Activated naive CD4-positive, alpha-beta T cell treated with anti-CD3 and anti-CD28 coated beads, Interleukin-2, amount 10 ng/mL, durations not matched to agents 5 hours and 36 hours (primary cell): ENCODE measurements at places on chromosomes 3 and 15. TPM values are rescaled to one million over a fixed set of nuclear protein-coding genes. Genes with fewer than 3 reads are reported as not detected.

The SLC22A14 gene
- total RNA-seq = not detected

The MOBP gene
- not detected for total RNA-seq

The FSIP1 gene
- 0.36 TPM for total RNA-seq

The ADGRG7 gene
- not detected for total RNA-seq

The SPTBN5 gene
- total RNA-seq = 2.3 TPM

The C3orf49 gene
- not detected for total RNA-seq

The WDR53 gene
- 17.3 TPM for total RNA-seq

The SACM1L gene
- total RNA-seq = 73.1 TPM

The ALPK3 gene
- 0.22 TPM for total RNA-seq

The STAC gene
- not detected for total RNA-seq

The CSPG5 gene
- 0.63 TPM for total RNA-seq

The CELF6 gene
- 0.63 TPM for total RNA-seq

The ELL3 gene
- total RNA-seq = 1.7 TPM
